ENCODE measurements at places on chromosomes 5 and 9. TPM values are rescaled to one million over a fixed set of nuclear protein-coding genes. Genes with fewer than 3 reads are reported as not detected.

Gene ADAMTS16
- not detected for total RNA-seq

Gene HTR4
- total RNA-seq = not detected

Gene RAB14
- 66.6 TPM for total RNA-seq

DNA sequence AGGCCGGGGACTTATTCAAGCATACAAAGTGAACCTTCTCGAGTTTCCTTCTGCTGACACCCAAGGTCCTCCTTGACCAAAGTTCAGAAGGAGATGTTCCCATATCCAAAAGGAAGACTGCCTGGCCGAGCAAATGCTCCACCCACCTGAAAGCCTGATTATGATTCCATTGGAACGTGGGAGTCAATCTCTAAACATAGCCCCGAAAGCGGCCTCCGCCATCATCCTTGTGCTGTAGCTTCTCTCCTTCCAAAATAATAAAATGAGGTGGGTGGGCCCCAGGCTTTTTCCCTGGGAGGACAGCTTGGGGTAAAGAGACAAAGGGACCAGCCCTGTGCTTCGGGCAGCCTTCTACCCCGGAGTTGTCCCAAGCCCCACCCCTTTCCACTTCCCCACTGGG lies 355.6 kb upstream of the SLC30A5 start:
- no peak for DNase-seq
- H3K4me3 ChIP-seq = no peak overlapping the region
- H3K4me1 ChIP-seq = peaks cover 11% of the 10 kb centered on the region
- no peak overlapping the region for H3K27ac ChIP-seq
- H3K36me3 ChIP-seq = no peaks in the 10 kb centered on the region
- H3K27me3 ChIP-seq = no peaks in the 10 kb centered on the region

DNA sequence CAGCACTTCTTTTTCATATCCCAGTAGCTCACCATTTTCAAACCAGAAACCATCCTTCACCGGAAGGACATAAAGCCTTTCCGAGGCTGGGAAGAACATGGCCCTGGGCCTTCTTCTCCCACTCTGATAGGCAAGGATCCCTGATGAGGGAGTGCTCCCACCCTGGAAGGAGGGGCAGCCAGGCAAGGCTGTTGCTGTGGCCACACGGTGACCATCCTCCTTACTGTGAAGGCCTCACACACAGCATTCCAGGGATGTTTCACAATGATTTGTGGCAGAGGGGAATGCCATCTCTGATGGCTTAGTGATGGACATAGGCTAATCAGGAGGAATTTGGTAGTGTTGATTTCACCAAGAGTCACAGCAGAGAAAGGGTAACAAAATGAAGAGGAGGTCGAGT lies 130.7 kb downstream of the ADAMTS12 start:
- peaks cover 2% of the 10 kb centered on the region for H3K27me3 ChIP-seq
- H3K27ac ChIP-seq = no peak overlapping the region
- no peak overlapping the region for H3K4me3 ChIP-seq
- no peak for DNase-seq
- no peaks in the 10 kb centered on the region for H3K4me1 ChIP-seq

- H3K27ac ChIP-seq = no peak overlapping the region
- H3K4me3 ChIP-seq = no peak overlapping the region
- no peaks in the 10 kb centered on the region for H3K36me3 ChIP-seq
- DNase-seq = no peak
Measured at GRCh38 chr5:170190436-170191134, 42.2 kb upstream of the C5orf58 start.

DNA sequence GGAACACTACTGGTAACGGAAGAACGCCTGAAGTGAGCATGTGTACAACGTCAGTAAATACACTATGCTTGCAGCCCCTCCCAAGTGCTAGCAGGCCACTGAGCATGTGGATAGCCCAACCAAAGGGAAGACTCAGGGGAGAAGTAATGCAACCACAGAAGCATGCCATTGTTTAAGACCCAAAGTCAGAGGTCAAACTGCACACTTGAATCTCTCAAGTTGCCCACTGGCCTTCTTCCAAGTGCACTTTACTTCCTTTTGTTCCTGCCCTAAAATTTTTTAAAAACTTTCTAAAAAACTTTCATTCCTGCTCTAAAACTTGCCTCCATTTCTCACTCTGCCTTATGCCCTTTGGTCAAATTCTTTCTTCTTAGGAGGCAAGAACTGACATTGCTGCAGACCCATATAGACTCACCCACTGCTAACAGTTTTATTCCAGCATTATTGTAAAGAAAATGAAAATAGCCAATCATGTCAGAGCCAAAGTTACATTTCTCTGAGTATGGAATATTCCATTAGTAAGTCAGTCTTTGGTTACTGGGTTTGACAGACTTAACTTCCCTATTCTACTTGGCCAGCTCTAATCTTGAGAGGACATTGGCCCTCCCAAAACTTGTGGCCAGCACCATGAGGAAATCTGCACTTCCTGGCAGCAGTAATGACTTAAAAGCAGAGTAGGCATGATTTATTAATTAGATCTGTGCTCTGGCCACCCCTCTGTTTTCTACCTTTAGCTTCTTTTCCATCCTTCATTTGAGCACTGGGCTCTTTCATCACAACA lies 76.9 kb downstream of the TSSK1B start:
- no peaks in the 10 kb centered on the region for H3K4me1 ChIP-seq
- no peak overlapping the region for H3K27ac ChIP-seq
- DNase-seq = no peak
- H3K27me3 ChIP-seq = peaks cover 5% of the 10 kb centered on the region
- no peaks in the 10 kb centered on the region for H3K36me3 ChIP-seq

GRCh38 chr5:146032911-146033310 lies 72.5 kb downstream of the PLAC8L1 start:
- peaks cover 2% of the 10 kb centered on the region for H3K27me3 ChIP-seq
- H3K4me3 ChIP-seq = no peak overlapping the region
- H3K27ac ChIP-seq = no peak overlapping the region
- H3K4me1 ChIP-seq = no peaks in the 10 kb centered on the region

GRCh38 chr9:127877566-127877998 lies at the start of gene AK1:
AK1 (minus strand) TSS chr9:127877675; CDS start chr9:127874617, 3,058 bp downstream.
- H3K27ac ChIP-seq = no peak within 1 kb of the TSS
- H3K4me1 ChIP-seq = peaks cover 3% of the 10 kb centered on the region
- peaks cover 4% of the 10 kb centered on the region for H3K36me3 ChIP-seq
- peaks cover 4% of the 10 kb centered on the region for H3K27me3 ChIP-seq
- no peak for DNase-seq

DNA sequence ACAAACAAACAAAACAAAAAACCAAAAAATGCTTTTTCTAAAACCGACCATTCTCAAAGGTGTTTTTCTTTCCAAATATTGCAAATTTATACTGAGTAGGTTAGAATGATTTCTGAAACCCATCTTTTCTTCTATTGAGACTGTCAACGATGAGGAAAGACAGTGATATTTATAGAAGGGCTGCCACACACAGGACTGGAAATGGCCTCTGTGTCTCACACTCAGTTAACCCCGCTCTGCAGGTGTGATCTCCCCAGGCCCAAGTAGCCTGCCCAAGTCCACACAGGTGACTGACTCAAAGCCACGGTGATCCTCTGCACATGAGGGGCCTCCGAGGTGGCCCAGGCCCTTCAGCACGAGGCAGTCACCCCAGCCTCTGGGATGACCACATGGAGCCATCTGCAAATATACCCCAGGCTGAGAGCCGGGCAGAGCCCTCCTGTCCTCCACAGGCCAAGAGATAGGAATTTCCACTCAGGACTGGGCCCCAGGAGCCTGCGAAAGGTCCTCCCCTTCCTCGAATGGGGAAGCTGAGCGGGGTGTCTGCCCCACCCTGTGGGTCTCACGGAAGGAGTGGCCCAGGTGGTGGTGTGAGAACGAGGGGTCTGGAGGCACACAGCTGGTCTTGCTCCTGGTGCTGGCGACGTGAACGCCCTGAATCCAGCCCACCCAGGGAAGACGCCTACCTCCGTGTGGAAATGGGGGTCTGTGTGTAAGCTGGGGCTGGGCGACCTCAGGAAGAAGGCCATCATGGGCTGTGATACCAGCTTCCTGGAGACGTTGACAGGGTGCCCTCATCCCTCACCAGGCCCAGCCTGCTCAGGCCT lies 53.0 kb upstream of the PHYKPL start:
- H3K4me3 ChIP-seq = no peak overlapping the region
- H3K36me3 ChIP-seq = no peaks in the 10 kb centered on the region
- H3K27me3 ChIP-seq = peaks cover 5% of the 10 kb centered on the region
- H3K4me1 ChIP-seq = no peaks in the 10 kb centered on the region
- no peak overlapping the region for H3K27ac ChIP-seq

- peaks cover 3% of the 10 kb centered on the region for H3K27me3 ChIP-seq
- H3K4me3 ChIP-seq = no peak overlapping the region
- H3K4me1 ChIP-seq = no peaks in the 10 kb centered on the region
- H3K27ac ChIP-seq = no peak overlapping the region
Measured at GRCh38 chr5:133531178-133531577, 81.2 kb downstream of the FSTL4 start.

DNA sequence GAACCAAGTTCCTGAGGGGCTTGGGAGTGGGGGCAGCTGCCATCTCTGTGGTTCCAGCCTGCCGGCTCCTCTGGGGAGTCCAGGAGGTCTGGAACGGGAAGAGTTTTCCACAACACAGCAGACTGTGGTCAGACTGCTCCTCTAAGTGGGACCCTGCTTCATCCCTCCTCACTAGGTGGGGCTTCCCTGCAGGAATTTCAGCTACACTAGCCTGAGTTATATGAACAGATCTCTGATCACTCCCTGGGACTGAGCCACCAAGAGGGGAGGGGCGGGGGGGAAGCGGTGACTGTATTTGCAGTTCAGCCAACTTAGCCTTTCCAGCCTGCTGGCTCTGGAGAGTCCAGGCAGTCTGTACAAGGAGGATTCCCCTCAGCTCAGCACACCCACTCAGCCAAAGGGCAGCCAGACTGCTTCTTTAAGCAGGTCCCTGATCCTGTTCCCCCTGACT lies 19.4 kb downstream of the DTWD2 start:
- H3K27ac ChIP-seq = no peak overlapping the region
- no peaks in the 10 kb centered on the region for H3K36me3 ChIP-seq
- DNase-seq = no peak
- H3K4me3 ChIP-seq = no peak overlapping the region

GRCh38 chr5:32837211-32837610 lies 126.1 kb downstream of the NPR3 start:
- DNase-seq = no peak
- no peaks in the 10 kb centered on the region for H3K27me3 ChIP-seq
- H3K27ac ChIP-seq = no peak overlapping the region
- H3K4me1 ChIP-seq = peaks cover 13% of the 10 kb centered on the region
- no peaks in the 10 kb centered on the region for H3K36me3 ChIP-seq

DNA sequence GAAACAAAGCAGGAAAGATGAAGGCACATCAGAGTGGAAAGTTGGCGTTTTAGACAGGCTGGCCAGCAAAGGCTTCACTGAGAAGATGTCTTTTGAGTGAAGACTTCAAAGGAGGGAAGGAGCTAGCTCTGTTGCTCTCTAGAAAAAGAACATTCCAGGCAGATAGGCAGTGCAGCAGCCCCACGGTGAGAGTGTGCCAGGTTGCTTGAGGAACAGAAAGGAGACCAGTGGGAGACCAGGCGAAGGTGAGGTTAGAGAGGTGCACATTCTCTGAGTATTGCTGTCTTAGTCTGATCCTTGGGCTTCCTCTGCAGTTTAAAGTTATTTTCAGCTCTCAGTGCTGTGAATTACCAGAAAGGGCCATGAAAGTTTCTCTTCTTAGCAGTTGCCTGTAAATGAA lies 83.8 kb downstream of the SLC44A1 start:
- no peaks in the 10 kb centered on the region for H3K27me3 ChIP-seq
- no peak overlapping the region for H3K27ac ChIP-seq
- H3K4me3 ChIP-seq = no peak overlapping the region
- peaks cover 9% of the 10 kb centered on the region for H3K4me1 ChIP-seq

GRCh38 chr5:133873449-133873848 lies 95.0 kb downstream of the C5orf15 start:
- peaks cover 17% of the 10 kb centered on the region for H3K4me1 ChIP-seq
- peaks cover 4% of the 10 kb centered on the region for H3K36me3 ChIP-seq
- no peak for DNase-seq
- no peak overlapping the region for H3K4me3 ChIP-seq
- no peaks in the 10 kb centered on the region for H3K27me3 ChIP-seq
- H3K27ac ChIP-seq = no peak overlapping the region

GRCh38 chr9:2601785-2602378 lies 19.7 kb upstream of the VLDLR start:
- H3K4me3 ChIP-seq = no peak overlapping the region
- H3K4me1 ChIP-seq = no peaks in the 10 kb centered on the region
- H3K27ac ChIP-seq = no peak overlapping the region
- H3K27me3 ChIP-seq = peaks cover 16% of the 10 kb centered on the region
- no peak for DNase-seq

GRCh38 chr5:154403776-154404387 lies 41.9 kb upstream of the SAP30L start:
- peaks cover 6% of the 10 kb centered on the region for H3K4me1 ChIP-seq
- no peaks in the 10 kb centered on the region for H3K36me3 ChIP-seq
- no peak overlapping the region for H3K4me3 ChIP-seq

DNA sequence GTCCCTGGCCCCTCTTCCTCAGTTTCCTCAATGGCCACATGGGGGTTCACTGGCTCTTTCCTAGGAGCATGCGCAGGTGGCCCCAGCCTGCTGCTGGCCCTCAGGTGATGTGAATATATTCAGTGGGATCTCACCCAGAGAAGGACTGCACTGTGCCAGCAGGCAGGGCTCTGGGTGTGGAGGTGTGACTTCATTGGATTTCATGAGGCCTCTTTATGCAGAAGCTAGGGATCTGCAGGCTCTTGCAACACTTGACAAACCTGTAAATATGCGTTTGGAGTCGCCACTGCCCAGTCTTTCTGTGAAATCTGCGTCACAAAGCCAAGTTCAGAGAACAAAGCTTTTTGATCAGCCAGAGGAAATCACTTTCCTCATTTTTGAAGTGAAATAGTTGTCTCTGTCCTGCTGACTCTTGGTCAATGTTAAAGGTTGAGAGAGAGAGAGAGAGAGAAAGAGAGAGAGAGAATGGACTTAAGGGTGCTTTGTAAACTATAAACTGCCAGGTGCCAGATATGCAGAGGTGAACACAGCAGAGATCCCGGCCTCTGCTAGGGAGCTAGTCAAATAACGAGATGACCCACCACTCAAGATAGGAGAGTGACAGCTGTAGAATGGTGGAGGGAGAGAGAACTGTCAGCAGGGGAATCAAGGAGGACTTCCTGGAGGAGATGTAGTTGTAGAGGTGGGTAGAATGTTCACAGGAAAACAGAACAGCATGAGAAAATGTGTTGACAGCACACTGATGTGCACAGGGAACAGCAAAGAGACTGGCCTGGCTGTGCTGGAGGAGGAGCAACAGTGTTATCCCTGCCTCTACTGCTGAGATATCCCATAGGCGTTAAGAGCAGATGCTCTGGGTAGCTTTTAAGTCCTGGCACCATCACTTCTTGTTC lies 167.0 kb upstream of the ZNF618 start:
- H3K4me1 ChIP-seq = peaks cover 5% of the 10 kb centered on the region
- no peak overlapping the region for H3K27ac ChIP-seq
- DNase-seq = no peak

- no peaks in the 10 kb centered on the region for H3K36me3 ChIP-seq
- no peaks in the 10 kb centered on the region for H3K4me1 ChIP-seq
- H3K27me3 ChIP-seq = no peaks in the 10 kb centered on the region
- no peak overlapping the region for H3K27ac ChIP-seq
- DNase-seq = no peak
- no peak overlapping the region for H3K4me3 ChIP-seq
Measured at GRCh38 chr9:86763791-86764190, 183.5 kb downstream of the GAS1 start.
